ENCODE measurements at places on chromosomes 11 and 22.

DNA sequence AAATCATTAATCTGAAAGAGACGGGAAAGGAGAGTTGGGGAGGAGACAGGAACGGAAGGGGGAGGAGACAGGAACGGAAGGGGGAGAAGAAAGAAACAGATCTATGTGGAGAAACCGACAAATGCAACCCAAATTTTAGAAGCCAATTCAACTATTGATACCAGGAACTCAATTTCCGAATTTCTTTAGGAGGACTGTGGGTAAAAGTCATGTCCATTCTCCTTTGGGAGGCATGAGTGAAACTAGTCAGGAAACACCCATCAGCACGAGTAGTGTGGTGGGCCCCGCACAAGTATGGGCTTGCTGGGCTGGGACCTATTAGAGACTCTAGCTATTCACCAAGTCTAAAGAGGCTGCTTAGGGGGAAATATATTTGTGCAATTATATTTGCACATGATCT, 18.1 kb downstream of the ANO3 start:
- no peak for DNase-seq

DNA sequence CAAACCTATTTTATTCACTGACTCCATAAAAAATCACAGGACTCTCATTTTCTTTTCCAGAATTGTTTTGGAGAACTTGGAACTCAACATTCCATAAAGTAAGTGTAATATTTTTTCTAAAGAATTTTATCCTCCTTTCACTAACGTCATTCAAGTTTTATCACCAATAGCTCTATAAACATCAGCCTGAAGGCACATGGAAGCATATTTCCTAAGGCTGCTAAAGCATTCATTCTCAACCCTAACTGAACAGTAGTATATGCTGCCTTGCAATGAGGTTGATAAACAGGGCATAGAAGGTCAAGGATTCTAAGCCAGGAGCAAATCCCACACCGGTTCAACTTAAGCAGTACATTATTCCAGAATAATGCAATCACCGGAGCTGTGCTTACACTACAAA, 273.9 kb downstream of the RAB38 start:
- DNase-seq, result no peak

DNA sequence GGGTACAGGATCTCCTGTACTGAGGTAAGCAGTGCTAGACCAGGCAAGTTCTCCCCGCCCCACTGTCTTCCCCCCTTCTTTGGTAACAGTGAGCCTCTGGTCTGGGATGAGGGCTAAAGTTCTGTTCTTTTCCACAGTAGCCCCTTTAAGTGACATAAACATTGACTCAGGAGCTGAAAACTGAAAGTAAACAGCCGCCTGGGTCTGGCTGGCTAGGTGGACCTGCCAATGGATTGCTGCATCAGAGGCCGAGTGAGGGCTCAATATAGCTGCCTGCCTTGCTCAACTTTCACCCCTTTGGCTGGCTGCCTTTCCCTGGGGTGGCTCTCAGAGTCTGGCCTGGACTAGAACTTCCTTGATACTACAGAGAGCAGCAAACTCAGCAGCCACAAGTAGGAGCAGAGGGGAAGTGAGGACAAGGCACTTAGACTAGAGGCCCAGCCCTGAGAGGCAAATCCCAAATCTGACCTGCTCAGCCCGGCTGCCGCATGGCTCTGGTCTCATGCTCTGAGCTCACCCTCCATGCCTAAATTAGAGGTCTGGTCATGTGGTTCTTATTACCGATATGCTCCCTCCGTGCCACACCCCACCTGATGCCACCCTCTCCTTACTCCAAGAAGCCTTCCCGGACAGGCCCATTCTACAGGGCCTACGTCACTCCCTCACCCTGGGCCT, 9.6 kb upstream of the UCP3 start:
- no peak for DNase-seq

GRCh38 chr11:28133146-28133545, 25.0 kb downstream of the METTL15 start:
- DNase-seq, result no peak

- DNase-seq, result no peak
Observed at GRCh38 chr11:80873310-80873999, 1432.6 kb upstream of the TENM4 start.

DNA sequence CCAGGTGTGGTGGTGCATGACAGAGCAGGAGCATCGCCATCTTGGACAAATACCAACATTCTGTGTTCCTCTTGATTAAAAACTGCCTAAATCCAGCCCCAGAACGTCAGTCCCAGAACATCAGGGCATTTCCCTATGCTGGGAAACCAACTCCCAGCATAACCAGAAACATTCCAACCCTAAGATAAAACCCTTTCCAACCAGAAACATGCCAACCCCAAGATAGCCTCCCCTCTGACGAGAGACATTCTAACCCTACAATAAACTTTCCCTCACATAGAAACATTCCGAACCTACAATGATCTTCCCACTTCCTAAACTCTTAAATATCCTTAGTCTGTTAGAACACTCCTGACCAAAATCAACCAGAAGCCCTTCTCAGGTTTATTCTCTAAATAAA, 11.6 kb downstream of the PLAAT4 start:
- DNase-seq, result no peak

All from endothelial cell (in vitro differentiated cells).